ENCODE measurements at places on chromosomes 2 and 18.

DNA sequence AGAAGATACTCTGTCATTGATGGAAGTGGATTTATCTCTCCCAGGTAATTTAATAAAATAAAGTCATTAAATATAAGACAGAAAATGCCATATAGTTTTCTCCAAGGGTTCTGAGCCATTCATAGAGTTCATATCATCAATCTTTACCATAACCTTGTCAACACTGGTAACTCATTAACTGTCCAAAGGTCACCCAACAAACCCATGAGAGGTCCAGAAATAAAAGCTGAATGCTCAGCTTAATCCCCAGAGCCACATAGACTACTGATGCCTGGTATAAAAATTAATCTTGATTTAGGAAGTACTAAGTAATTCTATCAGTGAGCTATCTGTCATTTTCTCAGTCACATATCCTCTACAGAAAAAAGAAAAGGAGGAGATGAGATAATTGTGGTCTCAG lies 903.0 kb upstream of the DDX18 start:
- DNase-seq: no peak

DNA sequence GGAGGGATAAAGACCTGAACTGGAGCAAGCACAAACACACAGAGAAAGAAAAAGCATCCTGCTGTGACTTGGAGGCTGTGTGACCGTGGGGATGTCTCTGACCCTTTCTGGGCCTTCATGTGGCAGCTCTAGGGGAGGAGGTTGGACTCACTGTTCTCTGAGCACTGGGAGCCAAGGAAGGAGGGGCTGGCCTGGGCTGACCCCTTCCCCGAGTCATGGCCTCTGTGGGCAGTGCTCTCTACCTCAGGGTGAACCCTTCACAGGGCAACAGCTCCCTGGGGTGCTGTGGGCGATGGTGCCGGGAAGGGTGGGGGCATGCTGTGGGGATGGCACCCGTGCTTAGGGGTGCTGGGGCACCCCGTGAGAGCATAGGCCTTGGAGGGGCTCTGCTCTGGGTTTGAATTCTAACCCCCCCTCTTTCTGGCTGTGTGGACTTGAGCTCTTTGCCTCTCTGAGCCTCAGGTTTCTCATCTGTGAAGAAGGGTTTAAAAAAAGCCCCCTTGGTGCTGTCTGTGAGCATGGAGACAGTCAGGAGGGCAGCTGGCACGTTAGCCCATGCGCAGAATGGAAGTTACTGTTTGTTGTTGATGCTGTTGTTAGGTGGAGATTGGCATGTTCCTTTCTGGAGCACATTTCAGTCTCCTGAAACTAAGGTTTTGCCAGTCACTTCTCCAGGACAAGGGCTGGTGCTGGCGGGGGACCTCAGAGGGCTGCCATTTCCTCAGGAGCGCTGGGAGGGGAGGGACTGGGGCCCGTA lies 700 bp downstream of the TOGARAM2 start:
- DNase-seq: no peak

DNA sequence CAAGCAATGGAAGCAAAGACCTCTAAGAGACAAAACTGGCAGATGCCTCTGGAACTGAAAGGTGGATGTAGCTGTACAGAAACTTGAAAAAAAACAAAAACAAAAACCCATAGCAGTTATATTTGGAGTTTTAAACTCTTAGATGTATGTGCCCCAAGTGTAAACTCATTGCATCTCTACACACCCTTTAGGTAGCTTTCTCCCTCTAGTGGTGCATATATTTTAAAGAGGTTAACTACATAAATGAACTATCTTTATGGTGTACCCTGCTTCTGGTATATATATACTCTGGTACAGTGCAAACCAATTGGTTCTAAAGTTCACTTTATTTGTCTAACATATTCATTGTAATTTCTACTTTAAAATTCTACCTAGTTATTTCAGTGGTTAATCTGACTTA lies 518.2 kb downstream of the NRXN1 start:
- no peak for DNase-seq

DNA sequence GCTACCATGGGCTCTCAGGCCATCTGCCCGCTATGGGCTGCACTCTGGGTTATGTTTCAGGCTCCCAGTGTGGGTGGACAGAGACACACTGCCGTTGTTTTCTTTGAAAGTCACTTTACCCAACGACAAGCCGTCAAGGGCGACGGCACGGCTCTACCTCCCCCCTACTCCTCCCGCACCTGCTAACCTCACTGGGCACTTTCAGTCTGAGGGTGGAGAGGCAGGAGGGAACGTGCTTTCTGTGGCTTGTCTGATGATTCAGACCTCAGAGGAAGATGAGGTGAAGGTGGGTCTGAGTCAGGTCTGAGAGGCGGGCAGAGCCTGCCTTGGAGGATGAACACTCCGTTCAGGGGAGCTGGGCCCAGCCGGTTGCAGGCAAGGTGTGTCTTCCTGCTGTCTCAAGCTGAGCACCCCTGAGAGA lies 147.6 kb upstream of the HDAC4 start:
- peak; percentile 30 for DNase-seq

DNA sequence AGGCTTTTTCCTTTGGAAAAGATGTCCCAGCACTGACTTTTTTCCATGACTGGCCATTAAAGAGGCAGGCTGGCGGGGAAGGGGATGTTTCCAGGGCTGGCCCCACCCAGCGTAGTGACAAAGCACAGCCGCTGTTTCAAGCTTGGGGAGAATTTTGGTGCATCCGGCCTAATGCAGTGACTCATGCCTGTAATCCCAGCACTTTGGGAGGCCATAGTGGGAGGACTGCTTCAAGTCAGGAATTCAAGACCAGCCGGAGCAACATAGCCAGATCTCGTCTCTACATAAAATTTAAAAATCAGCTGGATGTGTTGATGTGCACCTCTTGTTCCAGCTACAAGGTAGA lies 78.0 kb upstream of the SH3BP4 start:
- no peak for DNase-seq

DNA sequence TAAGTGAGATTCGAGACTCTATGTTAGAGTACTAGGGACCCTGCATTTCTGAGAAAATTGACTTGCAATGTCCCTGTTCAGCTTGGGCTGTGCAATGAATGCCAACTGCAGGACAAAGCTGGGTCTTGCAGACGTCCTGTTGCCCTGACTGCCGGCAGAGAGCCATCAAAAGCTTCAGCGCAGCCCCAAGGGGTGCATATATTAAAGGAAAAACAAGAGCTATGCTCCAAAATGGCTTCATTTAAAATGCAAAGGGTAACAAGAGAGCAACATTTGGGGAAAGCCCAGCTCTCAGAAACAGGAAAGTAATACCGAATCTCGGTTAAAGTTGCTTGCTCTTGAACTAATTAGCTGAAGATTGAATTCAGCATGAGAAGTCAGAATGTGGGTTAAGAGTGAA lies 110.9 kb upstream of the PNPT1 start:
- no peak for DNase-seq

DNA sequence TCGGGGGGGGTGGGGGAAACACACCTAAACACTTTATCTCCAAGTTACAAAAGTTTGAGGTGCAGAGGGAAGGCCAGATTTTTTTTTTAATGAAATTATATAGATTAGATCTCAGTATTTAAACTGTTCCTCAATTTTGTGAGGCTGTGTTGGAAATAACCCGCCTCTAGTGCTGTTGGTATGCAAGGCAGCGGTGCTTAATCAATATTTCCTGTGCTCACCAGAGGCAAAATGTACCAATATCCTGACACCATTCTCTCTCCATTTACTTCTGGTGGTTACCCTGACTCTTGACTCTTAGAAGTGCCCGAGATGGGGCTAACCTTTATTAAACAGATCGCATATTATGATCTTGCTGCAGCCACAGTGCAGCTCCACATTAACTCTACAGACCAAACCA lies 54.8 kb upstream of the EML6 start:
- no peak for DNase-seq

DNA sequence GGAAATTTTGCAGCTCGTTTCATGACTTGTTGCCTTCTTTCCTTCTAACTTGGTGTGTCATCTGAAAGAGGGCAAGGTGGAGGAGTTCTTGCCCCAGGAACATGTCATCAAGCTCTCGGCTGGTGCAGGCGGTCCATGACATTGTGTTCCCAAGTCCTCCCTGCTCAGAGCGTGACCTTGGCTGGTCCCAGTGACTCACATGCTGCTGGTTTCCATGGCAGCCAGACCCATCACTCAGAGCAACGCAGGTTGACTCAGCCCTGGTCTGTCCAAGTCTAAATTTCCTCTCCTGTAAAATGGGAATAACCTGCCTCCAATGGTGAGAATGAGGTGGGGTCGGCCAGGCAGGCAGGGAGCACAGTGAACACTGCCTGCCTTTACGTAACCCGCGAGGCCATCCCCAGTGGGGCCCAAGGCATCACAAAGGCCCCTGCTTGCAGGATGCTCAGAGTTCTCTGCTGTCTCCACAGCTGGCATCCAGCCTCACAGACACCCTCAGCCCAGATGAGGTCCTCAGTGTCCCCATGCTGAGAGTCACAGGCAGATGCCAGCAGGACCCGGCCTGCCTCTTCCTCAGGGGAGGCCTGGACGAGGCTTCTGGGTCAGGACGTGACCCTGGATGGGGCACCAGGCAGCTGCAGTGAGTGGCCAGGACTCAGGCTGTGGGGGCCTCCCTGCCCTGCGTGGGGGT lies 143.7 kb downstream of the TPO start:
- no peak for DNase-seq

DNA sequence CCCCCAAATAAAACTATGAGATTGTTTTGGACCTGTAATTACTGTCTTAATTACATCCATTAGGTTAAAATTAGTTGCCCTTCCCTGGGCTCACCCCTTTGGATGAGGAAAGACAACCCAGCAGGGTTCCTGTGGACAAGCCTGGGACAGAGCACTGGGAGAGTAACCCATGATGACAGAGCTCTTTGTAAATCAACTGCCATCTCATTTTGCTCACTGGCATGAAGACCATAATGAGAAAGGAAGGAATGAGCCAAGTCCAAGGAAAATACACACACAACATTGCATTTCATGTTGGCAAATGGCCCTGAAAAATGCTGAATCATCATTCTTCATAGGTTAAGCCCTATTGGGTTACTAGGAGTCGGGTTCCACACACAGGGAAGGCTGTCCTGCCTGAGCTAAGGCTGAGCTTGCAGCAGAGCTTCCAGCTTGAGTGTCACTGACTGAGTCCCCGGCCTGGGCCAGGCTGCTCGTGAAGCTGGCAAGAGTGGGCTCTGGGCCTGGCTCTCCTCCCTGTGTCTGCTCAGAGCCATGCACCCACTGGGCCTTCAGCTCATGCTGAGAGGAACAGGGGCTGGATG lies 94.1 kb upstream of the ACAA2 start:
- DNase-seq: no peak

- no peak for DNase-seq
Measured at GRCh38 chr2:64807417-64807816, 153.7 kb upstream of the SERTAD2 start.

- DNase-seq: no peak
Measured at GRCh38 chr2:119218478-119219064, 5.1 kb upstream of the STEAP3 start.

GRCh38 chr2:111638274-111638877 lies 245.6 kb downstream of the ANAPC1 start:
- DNase-seq: no peak

GRCh38 chr18:23626451-23627279 lies 36.0 kb downstream of the ANKRD29 start:
- no peak for DNase-seq

GRCh38 chr2:217799563-217800432 lies 203.0 kb downstream of the TNS1 start:
- DNase-seq: no peak

DNA sequence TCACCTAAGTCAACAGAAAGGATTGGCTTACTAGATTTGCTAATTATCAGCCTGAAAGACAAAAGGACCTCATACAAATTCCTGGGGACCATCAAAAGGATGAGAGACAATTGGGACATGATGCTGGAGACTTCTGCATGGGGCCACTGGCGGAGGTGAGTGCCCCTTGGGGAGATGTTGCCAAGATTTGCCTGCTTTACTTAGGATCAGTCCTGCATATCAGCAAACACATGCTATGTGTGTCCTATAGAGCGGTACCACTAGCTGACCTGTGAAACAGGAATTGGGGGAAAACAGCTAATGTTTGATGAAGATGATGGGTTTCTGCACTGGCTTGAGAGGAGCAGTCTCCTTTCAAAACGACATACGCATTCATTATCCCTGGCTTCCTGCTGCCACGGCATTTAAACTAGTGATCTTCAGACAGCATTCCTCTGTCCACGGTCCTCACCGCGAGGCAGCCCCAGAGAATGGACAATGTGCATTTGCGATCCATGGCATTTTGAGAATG lies 104.2 kb downstream of the TGIF1 start:
- no peak for DNase-seq

DNA sequence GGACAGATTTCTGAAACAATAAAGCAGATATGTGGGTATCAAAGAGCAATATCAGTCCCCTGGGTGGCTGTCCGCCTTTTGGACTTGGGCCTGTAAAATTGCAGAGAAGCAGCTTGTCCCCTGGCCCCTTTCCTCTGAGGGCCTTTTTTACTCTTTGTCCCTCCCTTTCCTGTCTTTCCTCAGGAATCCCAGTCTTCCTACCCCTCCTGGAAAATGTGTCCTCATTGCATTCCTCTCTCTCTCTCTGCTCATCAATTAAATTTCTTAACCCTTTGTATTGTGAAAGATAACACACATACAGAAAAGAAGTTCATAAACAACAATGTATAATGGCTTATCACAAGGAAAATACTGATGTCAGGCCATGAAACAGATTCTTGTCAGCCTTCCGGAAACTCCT lies 3.0 kb upstream of the GRB14 start:
- DNase-seq: no peak

DNA sequence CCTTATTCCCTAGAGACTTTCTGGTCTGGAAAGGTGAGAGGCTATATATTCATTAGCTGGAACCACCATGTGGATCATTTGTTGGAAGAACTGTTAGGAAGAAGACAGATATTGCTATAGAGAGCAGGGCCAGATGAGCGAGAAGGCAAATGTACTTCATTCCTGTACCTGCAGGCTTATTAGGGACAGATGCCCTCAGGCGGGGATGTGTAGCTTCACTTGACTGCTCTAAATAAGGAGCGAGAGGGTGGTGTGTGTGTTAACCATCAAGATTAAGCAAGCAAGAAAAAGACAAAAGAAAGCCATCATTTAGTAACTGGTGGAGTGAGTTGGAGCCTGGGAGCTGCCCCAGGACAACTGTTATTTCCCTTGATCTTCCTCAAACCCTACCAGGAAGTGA lies 36.4 kb downstream of the NEDD4L start:
- no peak for DNase-seq

Measured in stimulated activated CD4-positive, alpha-beta T cell treated with anti-CD3 and anti-CD28 coated beads, Interleukin-1b, Interleukin-23, amount 100 ng/mL, for 24 hours (primary cell).